Activated naive CD4-positive, alpha-beta T cell treated with Interleukin-2 at 50 U/mL for 16 hours (primary cell): ENCODE measurements at places on chromosomes 5 and 9.
A peak's percentile ranks its signal among the peaks of the same experiment; 100 is the strongest.

- no peak for DNase-seq
Measured at GRCh38 chr9:108776920-108777639, 78.7 kb downstream of the ACTL7B start.

DNA sequence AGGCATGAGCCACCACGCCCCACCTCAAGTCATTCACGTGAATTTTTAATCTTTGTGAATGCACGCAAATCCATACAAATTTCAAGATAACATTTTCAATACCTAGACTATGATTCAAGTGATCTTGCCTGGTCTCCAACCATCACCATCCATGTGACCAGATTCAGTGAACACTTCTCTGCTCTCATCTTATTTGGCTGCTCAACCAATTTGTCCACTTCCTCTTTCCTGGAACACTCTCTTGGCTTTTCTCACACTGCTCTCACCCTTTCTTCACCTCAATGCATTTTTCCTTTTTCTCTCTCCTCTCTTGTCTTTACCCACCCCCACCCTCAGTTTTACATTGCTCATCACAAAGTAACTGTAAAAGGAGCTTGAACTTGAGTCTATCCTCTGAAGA lies 354.7 kb upstream of the KIF2A start:
- DNase-seq: no peak

- no peak for DNase-seq
Measured at GRCh38 chr9:100477241-100477640, 4.3 kb downstream of the TMEFF1 start.

DNA sequence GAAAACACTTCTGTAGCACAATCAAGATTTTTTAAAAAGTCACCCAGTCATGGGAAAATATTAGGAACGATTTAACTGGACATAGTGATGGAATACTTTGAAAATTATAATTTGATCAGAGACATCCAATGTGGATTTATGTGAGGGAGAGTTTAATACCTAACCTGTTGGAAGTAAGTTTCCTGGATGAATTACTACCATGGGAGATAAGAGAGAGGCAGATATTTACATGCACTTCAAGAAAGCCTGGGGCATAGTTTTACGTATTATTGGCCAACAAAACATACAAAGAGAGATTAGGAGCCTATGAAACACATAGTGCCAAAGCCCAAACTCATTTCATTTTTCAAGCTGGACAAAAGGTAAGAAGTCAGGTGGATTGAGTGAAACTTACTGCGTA lies 336.8 kb downstream of the SLIT3 start:
- DNase-seq: no peak

- no peak for DNase-seq
Measured at GRCh38 chr9:95796029-95796428, 79.5 kb upstream of the ERCC6L2 start.

GRCh38 chr5:168790671-168791250 lies 211.6 kb upstream of the PANK3 start:
- no peak for DNase-seq

- DNase-seq: no peak
Measured at GRCh38 chr9:19430201-19430760, 21.5 kb downstream of the ACER2 start.

- no peak for DNase-seq
Measured at GRCh38 chr9:130870491-130871381, 25.9 kb downstream of the QRFP start.

GRCh38 chr9:93171261-93171990 lies 12.5 kb upstream of the WNK2 start:
- DNase-seq: no peak

DNA sequence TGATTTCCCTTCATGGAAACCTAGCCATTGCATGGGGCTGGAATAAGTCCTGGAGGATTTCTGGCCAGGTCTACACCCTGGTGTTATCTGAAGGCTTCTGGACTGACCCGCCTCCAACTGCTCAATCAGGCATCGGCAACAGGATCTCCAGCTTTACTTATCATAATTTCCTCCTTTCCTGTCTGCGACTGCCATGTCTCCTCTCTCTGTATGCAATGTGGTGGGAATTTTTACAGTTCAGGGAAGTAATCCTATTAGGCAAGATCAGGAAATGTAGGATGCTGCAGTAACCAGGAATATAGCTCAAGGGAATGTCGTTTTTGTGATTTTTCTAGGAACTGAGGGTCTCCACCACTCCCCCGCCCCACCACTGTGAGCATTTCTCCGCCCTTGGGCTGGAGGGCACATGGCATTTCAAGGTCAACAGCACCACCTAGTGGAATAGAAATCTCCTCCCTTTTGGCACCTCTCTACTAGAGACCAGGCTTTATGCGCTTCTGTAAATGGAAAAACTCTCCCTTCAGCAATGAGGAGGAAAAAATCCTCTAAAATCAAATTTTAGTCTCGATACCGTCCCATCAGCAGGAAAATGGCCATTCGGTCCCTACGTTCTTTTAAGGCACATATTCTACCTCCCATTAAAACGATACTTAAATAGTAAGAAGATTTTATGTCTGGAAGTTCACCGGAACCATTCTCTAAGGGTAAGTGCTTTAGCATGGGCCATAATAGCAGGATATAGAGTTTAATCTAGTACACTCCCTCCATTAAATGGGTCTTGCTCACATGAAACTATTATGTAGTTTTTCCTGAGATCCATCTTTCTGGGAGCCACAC lies 93.0 kb downstream of the YTHDC2 start:
- DNase-seq: peak; percentile 24

- no peak for DNase-seq
Measured at GRCh38 chr5:91468651-91469422, 85.7 kb upstream of the ARRDC3 start.

DNA sequence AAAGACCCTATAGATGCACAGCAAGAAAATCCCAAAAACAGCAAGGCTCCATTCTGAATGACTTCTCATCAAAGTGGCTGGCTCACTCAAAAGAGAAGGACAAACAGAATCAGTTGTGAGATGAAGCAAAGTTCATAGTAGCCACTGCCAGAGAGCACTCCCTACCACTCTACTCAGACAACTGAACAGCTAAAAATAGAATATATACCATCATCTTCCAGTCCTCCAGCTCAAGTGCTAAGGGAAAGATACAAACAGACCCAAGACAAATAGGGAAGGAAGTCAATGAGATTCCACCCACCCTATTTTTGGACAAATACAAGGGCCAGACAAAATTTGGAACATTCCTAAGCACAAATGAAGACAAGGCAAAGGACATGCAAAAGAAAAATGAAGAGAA lies 20.6 kb downstream of the GNAQ start:
- DNase-seq: no peak

GRCh38 chr9:72734631-72735030 lies 213.2 kb downstream of the TMC1 start:
- DNase-seq: no peak

GRCh38 chr9:89946741-89947140 lies 341.9 kb downstream of the GADD45G start:
- no peak for DNase-seq

GRCh38 chr5:122182491-122182921 lies 53.2 kb downstream of the ZNF474 start:
- DNase-seq: no peak

GRCh38 chr5:125576822-125577221 lies 830.4 kb upstream of the ZNF608 start:
- DNase-seq: no peak

DNA sequence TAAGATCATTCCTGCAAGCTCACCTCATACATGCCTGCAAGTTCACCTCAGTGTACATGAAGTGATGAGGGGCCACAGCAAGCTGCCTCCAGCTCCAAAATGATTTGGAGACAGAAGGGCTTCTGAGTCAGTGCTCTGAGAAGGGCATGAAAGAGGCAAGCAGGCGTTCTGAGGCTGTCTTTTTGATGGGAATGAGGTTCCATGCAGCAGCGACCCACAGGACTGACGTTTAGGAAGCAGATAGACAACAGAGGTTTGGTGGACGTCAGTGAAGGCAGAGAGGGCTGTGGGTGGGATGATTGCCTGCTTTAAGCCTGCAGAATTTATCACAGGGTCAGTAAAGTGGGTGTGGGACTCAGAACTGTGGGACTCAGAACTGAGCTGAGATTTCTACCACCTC lies 8.9 kb upstream of the SMIM32 start:
- no peak for DNase-seq

- no peak for DNase-seq
Measured at GRCh38 chr9:99307851-99308250, 85.8 kb downstream of the SEC61B start.

- no peak for DNase-seq
Measured at GRCh38 chr9:121179930-121180681, 21.6 kb downstream of the RAB14 start.

DNA sequence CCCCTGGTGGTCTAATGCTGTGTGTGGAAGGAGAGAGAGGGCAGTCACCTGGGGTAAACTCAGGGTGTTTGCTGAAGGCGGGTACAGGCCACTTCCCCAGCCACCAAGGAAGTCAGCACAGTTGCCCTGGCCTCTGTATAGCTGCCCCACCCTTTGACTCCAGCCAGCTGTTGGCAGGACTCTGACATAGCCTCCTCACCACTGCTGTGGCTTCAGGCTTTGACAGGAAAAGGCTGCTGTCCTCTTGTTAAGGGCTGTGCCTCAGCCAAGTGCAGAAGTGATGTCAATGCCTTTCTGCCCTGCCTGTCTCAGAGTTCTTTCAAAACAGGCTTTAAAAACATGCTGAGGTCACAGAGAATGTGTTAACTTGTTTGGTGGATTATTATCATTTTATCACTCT lies 487.2 kb upstream of the KLF4 start:
- no peak for DNase-seq

DNA sequence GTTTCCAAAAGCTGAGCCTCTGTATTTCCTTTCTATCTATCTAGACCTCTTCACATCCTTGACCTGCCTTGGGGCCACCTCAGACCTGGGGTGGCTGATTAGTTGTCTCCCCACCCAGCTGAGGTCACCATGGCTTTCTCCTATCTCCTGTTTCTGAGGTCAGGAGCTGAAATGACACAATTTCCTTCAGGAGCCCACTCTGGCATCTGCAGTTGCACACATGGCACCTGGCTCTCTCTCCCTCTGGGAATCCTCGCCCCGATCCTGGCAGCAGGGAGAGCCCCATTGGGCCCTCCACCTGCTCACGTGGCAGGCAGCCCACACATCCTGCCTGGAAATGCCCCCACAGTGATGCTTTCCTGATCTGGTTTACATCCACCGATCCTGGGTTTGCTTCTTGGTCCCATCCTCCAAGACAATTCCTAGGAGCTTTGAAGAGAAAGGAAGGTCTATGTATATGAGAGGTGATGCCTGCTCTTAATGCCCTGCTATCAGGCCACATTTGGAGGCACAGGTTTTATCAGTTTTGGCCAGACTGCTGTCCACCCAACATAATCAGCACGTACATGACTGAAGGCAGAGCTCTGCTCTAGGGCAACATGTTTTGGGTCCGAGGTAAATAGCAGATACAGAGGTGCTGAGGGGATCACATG lies 53.7 kb downstream of the MARCHF3 start:
- DNase-seq: no peak

- DNase-seq: no peak
Measured at GRCh38 chr5:109249126-109249525, 160.6 kb downstream of the PJA2 start.

- no peak for DNase-seq
Measured at GRCh38 chr5:36494841-36495601, 111.4 kb upstream of the SLC1A3 start.

GRCh38 chr5:149154650-149155049 lies 13.4 kb downstream of the ABLIM3 start:
- no peak for DNase-seq

DNA sequence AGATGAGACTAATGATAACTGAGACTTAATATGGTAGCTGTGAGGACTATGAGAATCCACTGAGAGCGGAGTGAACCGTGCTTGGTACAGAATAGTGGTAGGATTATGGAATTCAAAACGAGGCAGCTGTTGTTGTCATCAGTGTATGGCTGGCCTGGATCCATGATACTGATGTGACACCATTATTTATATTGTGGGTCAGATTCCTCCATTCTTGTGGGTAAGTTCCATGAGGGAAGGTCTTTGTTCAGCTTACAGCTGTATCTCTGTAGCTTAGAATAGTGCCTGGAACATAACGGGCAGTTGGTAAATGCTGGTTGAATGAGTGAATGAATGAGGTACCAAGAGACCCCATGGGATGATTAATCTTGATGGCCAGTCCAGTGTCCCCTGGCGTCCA lies 61.8 kb downstream of the ACER2 start:
- no peak for DNase-seq

- DNase-seq: no peak
Measured at GRCh38 chr5:138832218-138832617, 42.9 kb downstream of the LRRTM2 start.

DNA sequence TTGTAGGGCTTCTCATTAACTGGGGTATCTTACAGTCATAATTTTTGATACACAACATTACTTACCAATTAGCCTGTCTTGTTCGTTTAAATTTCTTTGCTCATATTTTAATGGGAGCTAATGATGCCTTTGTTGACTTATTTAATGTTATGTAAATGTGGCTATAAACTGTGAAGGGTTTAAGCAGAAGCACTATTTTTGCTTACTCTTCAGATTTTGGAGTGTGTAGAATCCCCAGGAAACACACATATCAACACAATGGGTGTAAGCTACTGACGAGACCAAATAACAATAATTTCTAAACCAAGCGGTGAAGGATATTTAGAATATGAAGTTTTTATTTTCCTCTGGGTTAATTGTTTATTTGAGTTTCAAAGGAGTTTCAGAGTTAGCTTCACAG lies 452.5 kb downstream of the EBF1 start:
- no peak for DNase-seq

GRCh38 chr9:27204578-27204977 lies 92.4 kb downstream of the EQTN start:
- no peak for DNase-seq

GRCh38 chr5:165328846-165329245 lies 1823.4 kb downstream of the MAT2B start:
- no peak for DNase-seq

DNA sequence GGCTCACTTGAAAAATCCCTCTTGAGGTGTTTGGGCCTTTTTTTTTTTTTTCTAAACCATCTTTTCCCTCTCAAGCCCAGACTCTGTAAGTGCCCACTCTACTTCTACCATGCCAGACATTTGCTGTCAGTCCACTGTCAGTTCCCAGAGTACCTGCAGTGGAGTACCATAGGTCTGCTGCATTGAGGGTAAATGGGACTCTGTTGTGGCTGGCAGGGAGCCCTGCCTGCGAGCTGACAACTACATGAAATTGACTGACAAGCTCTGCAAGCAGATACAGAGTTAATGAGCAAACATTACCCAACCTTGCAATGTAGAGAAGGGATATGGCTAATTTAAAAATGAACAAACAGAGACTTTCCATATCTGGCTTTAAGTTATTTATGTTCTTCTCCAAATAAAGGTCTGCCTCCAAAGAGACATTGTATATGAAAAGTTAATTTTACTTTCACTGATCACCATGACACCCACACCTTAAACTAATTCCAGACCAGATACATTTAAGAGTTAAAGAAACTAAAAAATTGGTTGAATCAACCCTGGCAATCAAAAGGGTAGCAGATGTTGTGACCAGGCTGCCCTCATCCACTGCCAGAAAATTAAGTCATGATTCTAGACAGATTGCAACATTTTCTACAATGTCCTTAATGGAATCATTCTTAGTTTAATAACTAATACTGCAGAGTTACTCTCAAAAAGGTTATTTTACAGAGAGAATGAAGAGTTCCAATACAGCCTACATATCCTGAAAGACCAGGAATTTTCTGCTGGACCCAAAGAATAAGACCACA lies 100.4 kb upstream of the PAM start:
- DNase-seq: no peak
